Ecto neural progenitor cell (in vitro differentiated cells): ENCODE measurements at places on chromosomes 12 and 14.

- no peak for DNase-seq
Observed at GRCh38 chr14:100199240-100199860, 39.6 kb upstream of the YY1 start.

GRCh38 chr12:70890895-70891832 is 29.4 kb downstream of the PTPRR start:
- DNase-seq: no peak

GRCh38 chr14:97055355-97055754 is 258.2 kb downstream of the VRK1 start:
- no peak for DNase-seq

- no peak for DNase-seq
Observed at GRCh38 chr12:93402333-93403311, 24.9 kb downstream of the NUDT4 start.
